ENCODE measurements at places on chromosomes 12 and 14. TPM values are rescaled to one million over a fixed set of nuclear protein-coding genes. Genes with fewer than 3 reads are reported as not detected.
A peak's percentile ranks its signal among the peaks of the same experiment; 100 is the strongest.

DNA sequence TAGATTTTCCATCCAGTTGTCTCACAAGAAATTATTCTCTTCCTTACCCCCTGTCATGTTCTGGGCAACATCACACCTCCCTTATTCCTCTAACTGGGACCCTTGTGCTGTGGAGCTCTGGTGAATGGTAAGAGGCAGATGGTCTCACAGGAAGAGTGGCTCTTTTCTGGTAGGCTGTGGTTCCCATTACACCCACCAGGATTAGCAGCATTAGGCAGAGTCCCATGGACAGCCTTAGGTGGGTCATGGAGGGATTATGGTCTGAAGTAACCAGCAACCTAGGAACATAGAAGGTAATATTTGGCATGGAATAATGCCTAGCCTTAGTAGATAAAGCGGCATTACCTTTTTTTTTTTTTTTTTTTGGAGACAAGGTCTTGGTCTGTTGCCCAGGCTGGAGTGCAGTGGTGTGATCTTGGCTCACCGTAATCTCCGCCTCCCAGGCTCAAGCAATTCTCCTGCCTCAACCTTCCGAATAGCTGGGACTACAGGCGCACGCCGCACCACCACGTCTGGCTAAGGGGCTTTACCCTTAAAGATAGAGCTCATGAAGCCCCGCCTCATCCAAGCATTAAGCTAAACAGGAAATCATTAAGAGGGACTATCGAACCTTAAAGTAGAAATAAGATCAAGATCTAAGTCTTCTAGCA is 4.0 kb downstream of the C14orf119 start:
- H3K27me3 ChIP-seq: no peaks in the 10 kb centered on the region
- DNase-seq: no peak
- H3K27ac ChIP-seq: no peak overlapping the region
- no peak overlapping the region for H3K4me3 ChIP-seq
- peaks cover 14% of the 10 kb centered on the region for H3K36me3 ChIP-seq

DNA sequence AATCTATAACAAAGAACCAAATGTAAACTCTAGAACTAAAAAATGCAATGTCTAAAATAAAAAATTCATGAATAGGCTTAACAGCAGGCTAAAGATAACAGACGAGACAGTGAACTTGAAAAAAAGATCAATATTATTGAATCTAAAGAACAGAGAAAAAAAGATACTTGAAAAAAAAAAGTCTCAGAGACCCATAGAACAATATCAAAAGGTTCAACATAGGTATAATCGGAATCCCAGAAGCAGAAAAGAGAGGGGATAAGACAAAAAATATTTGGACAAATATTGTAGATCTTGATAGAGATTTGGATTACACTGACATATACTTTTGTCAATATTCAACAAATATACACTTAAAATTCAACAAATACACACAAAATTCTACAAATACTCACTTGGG is 56.6 kb downstream of the TC2N start:
- no peak overlapping the region for H3K27ac ChIP-seq
- peaks cover 35% of the 10 kb centered on the region for H3K36me3 ChIP-seq
- no peak overlapping the region for H3K4me3 ChIP-seq
- no peaks in the 10 kb centered on the region for H3K27me3 ChIP-seq

DNA sequence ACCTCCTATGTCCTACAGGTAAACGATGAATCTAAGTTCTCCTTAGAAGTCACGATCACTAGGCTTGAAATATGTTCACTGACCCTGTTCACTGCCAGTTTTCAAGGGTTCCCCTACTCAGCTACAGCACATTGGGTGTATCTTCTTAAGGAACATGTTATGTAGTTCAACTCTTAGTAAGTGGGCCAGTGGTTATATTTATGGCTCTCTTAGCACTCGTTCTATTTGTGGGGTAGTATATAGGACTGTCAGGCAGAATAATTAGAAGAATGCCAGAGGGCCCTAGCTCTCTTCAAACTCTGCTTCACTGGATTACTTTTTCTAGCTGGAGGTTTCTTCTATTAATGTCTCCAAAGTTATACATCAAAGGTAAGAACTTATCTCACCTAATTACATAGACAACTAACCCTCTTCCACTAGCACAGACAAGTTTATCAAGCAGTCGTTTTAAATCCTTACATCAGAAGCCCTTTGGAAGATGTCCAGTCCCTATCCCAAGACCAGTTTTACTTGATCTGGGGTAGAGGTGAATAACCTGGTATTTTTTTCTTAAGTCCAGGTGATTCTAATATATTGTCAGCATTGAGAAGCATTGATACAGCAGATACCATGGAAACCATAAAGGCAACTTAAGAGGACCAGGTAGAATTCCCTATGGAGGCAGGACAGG is 39.6 kb downstream of the ZFYVE26 start:
- no peaks in the 10 kb centered on the region for H3K4me1 ChIP-seq
- H3K27me3 ChIP-seq: no peaks in the 10 kb centered on the region
- DNase-seq: no peak
- peaks cover 100% of the 10 kb centered on the region for H3K36me3 ChIP-seq
- H3K4me3 ChIP-seq: no peak overlapping the region

DNA sequence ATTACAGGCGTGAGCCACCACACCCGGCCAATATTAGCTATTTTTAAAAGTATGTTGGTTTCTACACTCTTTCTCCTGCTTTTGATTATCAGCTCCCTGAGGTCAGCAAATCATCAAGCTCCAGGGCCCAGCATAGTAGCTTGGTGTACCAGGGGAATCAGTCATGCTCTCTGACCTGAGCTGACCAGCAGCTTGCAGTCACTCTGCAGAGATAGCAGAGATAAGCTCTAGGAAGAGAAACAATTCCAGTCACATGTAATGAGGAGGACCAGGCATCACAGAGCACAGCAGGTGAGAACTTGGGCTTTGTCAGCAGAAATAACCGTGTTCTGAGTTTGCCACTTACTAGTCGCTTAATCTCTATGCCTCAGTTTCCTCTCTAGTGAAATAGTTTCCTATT is 8.5 kb downstream of the PLEKHD1 start:
- H3K27ac ChIP-seq: no peak overlapping the region
- no peak for DNase-seq
- no peaks in the 10 kb centered on the region for H3K4me1 ChIP-seq
- H3K4me3 ChIP-seq: no peak overlapping the region
- no peaks in the 10 kb centered on the region for H3K36me3 ChIP-seq
- peaks cover 4% of the 10 kb centered on the region for H3K27me3 ChIP-seq

- DNase-seq: no peak
- H3K27ac ChIP-seq: peak overlapping the region; percentile 9
- no peak overlapping the region for H3K4me3 ChIP-seq
- H3K36me3 ChIP-seq: no peaks in the 10 kb centered on the region
- H3K4me1 ChIP-seq: peaks cover 31% of the 10 kb centered on the region
- no peaks in the 10 kb centered on the region for H3K27me3 ChIP-seq
Observed at GRCh38 chr12:94704452-94705306, 54.3 kb upstream of the TMCC3 start.

GRCh38 chr12:93146263-93146939 is 217.3 kb upstream of the EEA1 start:
- DNase-seq: no peak
- H3K4me1 ChIP-seq: no peaks in the 10 kb centered on the region
- H3K27me3 ChIP-seq: no peaks in the 10 kb centered on the region
- no peak overlapping the region for H3K4me3 ChIP-seq
- no peaks in the 10 kb centered on the region for H3K36me3 ChIP-seq

- no peaks in the 10 kb centered on the region for H3K36me3 ChIP-seq
- H3K4me3 ChIP-seq: no peak overlapping the region
- no peaks in the 10 kb centered on the region for H3K4me1 ChIP-seq
- DNase-seq: no peak
- no peaks in the 10 kb centered on the region for H3K27me3 ChIP-seq
Observed at GRCh38 chr12:76952995-76953394, 74.2 kb upstream of the CSRP2 start.

DNA sequence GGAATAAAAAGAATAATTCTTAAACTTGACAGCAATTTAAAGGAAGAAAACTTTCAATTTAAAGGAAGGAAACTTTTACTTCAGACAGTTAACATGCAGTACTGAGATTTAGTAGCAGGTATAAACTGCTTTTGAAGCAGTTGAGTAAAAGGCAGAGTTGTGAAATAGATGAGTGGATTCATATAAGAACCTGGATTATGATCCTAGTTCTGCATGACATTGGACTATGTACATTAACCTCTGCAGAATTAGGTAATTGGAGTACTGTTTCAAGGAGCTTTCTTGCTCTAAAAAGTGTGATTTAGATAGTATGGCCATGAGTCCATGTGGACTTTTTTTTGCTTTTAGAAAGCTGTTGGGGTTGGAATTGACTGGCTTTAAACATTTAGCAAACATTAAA is 29.7 kb downstream of the ATP2A2 start:
- peaks cover 97% of the 10 kb centered on the region for H3K4me1 ChIP-seq
- H3K4me3 ChIP-seq: no peak overlapping the region
- no peak for DNase-seq
- no peaks in the 10 kb centered on the region for H3K27me3 ChIP-seq

DNA sequence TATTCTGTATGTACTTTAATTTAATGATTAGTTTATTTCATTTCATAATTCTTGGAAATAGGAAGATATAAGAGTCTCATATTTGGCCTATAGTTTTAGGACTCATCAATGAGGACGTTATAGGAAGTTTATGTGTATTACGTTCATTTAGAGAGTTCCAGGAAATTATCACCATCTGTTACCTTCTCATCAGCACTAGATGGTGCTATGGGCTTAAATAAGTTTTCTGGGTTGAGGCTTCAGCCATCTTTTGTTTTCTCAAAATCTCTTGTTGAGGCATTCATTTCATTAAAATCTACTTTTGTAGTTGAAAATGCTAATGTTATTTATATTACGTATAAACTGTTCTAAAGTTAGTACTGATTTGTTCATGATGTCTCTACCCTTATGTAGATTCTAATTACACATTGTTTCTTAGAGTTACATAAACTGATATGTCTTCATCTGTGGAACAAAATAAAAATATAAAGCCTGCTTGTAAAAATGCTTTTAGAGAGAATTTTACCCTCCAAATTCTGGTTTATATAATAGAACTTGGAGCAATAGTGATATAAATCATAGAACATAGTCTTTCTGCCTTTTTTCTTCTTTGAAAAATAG is 89.2 kb downstream of the CFAP54 start:
- no peak for DNase-seq
- H3K4me1 ChIP-seq: no peaks in the 10 kb centered on the region
- no peak overlapping the region for H3K27ac ChIP-seq
- peaks cover 3% of the 10 kb centered on the region for H3K27me3 ChIP-seq
- H3K4me3 ChIP-seq: no peak overlapping the region

- DNase-seq: no peak
- no peak overlapping the region for H3K27ac ChIP-seq
- peaks cover 32% of the 10 kb centered on the region for H3K4me1 ChIP-seq
- H3K27me3 ChIP-seq: no peaks in the 10 kb centered on the region
- peaks cover 70% of the 10 kb centered on the region for H3K36me3 ChIP-seq
- no peak overlapping the region for H3K4me3 ChIP-seq
Observed at GRCh38 chr14:102079700-102079979, 7.2 kb downstream of the HSP90AA1 start.

DNA sequence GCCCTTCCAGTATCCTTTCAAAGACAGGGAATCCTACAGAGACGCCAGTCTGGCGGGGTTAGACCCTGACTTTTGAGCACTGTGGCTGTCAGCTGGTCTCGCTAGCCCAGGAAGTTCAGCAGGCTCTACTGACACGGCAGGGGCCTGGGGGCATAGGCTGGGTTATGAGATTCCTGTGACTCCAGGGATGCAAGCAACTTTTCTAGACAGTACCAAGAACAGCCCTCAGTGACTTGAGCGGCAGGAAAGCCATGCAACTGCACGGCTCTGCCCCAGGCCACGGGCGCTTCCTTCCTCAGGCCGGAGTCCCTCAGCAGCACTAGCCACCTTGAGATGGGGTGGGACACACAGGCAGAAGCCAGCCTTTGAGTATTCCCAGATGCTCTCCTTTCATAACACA is 5.1 kb upstream of the SIVA1 start:
- H3K4me3 ChIP-seq: no peak overlapping the region
- DNase-seq: no peak
- peaks cover 22% of the 10 kb centered on the region for H3K4me1 ChIP-seq

DNA sequence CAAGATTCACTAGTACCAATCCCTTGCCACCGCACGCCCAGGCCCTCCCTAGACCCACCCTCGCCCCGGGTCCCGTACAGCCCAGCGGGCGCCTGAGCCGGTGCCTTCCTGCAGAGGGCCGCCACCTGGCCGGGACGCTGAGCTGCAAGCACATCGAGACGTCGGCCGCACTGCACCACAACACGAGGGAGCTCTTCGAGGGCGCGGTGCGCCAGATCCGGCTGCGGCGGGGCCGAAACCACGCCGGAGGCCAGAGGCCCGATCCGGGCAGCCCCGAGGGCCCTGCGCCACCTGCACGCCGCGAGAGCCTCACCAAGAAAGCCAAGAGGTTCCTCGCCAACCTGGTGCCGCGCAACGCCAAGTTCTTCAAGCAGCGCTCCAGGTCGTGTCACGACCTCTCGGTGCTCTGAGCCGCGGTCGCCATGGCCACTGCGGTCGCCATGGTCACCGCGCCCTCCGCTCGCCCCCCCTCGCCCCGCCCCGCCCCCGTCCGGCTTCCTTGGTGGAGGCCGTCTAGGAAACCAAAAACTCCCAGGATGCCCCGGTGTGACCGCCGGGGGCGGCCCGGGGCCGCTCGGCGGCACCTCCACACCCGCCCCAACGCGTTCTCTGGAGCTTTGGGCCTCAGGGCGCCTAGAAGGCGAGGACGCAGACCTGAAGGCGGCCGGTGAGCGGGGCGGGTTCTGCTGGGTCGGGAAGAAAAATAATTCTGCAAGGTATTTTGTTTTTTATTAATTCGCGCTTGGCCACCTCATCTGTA is 3.7 kb downstream of the REM2 start:
- H3K4me1 ChIP-seq: peaks cover 20% of the 10 kb centered on the region
- H3K36me3 ChIP-seq: no peaks in the 10 kb centered on the region
- DNase-seq: peak; percentile 71
- peak overlapping the region; percentile 72 for H3K4me3 ChIP-seq
- peaks cover 19% of the 10 kb centered on the region for H3K27me3 ChIP-seq

- H3K4me3 ChIP-seq: no peak overlapping the region
- H3K27me3 ChIP-seq: no peaks in the 10 kb centered on the region
- DNase-seq: no peak
- no peaks in the 10 kb centered on the region for H3K36me3 ChIP-seq
Observed at GRCh38 chr14:41298328-41298690, 308.4 kb upstream of the LRFN5 start.

DNA sequence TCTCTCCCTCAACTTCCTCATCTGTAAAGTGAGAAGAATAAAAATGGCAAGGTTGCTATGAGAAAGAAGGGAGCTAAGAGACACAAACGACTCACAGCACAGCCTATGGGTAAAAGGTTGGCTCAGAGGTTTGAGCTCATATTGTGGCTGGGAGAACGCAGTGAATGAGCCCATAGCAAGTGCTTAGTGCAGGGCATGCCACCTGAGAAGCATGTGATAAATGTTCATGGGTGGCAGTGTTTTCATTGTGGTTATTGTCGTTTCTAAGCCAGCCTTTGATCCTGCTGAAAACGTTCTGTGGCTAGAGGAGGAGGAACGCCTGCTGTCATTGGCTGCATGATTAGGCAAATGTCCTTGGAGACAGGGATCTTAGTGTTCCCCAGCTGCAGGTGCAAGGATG is 150.4 kb downstream of the KSR2 start:
- no peaks in the 10 kb centered on the region for H3K4me1 ChIP-seq
- no peak overlapping the region for H3K4me3 ChIP-seq
- no peak for DNase-seq
- no peaks in the 10 kb centered on the region for H3K36me3 ChIP-seq

ANKRD13A gene
- total RNA-seq: 20.0 TPM

BHLHE41 gene
- total RNA-seq: 33.4 TPM

MYF5 gene
- total RNA-seq: not detected

OVCH1 gene
- total RNA-seq: 0.25 TPM

MARCHF9 gene
- total RNA-seq: 13.8 TPM

CIROP gene
- total RNA-seq: not detected

TMEM229B gene
- 1.4 TPM for total RNA-seq

SERPINA4 gene
- total RNA-seq: not detected

RTL1 gene
- not detected for total RNA-seq

PRH2 gene
- total RNA-seq: not detected

CFAP73 gene
- total RNA-seq: not detected

ABCB9 gene
- total RNA-seq: 1.6 TPM

ABCD2 gene
- total RNA-seq: 6.5 TPM

CMTM5 gene
- total RNA-seq: 1.0 TPM

Data from left ventricle myocardium inferior (tissue), 1 donor.